ENCODE measurements at places on chromosomes 3 and 15.
A peak's percentile ranks its signal among the peaks of the same experiment; 100 is the strongest.

DNA sequence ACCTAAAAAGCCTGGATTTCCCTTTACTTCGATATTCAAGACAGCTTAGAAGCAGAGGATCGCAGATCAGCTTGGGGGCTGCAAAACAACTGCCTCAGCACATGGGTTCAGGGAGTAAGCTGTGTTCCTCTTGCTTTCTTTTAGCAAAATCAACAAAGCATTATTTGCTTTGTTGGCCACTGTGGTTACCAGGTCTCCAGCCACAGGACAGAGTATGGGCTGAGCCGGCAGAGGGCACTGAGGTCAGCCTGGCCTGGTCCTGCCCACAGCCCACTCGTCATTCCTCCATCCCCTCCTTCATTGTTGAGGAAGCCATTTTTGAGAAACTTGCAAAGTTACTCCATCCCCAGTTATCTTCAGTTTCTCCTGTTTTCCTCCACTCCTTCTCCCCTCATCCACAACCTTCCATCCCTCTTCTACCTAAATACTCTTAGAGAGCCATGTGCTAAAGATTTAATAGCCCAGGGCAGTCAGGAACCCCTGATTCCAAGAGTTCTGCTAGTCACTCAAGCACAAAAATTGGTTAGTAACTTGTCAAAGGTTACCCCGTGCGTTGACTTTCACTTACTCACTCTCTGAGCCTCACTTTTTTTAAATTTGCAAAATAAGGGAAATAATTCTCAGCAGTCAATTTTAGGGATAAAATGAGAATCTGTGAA, 60.0 kb upstream of the HES1 start:
- no peak for DNase-seq

DNA sequence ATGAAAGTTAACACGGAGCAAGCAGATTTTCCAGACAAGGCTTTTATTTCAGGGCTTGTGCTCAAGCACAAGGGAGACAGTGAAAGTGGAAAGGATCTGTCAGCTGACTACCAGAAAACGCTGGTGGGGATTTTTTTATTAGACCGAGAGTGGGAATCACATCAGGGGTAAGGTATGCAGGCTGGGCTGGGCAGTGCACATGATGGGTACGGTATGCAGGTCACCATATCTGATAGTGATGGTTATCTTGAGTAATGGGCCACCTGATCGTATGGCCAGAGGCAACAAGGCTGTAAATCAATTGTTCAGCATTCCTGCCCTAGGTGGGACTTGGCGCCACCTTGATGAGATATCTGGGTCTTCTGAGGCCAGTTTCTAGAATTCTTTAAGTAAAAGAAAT, 36.9 kb upstream of the PIAS1 start:
- DNase-seq: no peak

DNA sequence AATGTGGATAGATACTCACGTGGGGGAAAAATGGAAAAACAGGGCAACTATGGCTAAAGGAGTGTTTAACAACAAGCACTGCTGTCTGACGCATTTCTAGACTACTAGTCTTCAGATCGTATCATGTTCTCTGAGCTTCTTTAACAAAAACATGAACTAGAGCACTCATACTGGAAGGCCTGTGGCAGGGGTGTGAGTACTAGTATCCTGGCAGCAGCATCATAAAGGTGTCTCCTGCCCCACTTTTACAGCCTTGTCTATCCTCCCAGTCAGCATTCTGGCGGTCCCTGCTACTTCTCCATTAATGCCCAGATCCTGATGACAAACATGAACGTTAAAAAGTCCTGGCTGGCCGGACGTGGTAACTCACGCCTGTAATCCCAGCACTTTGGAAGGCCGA, 4.0 kb downstream of the FMN1 start:
- DNase-seq: no peak

GRCh38 chr3:123385499-123385898, 63.4 kb downstream of the ADCY5 start:
- no peak for DNase-seq

DNA sequence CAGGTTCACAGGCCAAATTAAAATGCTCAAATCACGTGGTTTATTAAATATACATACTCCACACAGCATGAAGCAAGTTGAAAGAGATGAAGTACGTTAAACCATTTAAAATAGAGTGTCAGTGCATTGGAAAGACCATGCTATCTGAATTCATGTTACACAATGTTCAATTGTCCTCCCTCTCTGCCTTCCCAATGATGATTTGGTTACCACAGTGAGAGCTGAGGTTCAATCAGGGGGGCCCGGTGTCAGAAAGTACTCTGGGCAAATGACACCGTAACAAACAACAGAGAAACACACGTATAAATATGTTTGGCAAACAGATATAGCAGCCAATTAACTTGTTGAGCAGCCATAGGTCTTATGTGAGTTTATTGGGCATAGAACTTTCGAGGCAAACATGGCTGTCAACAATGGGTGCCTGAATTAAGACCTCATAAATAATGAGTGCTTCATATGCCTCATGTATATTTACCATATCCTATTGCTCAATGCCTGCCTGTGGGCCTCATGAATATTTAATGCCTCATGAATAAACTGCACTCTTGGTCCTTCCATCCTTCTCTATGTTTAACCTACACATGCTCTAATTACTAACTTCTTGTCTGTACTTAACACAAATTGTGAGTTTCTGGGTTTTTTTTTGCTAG, 641.5 kb downstream of the PLOD2 start:
- DNase-seq: no peak

DNA sequence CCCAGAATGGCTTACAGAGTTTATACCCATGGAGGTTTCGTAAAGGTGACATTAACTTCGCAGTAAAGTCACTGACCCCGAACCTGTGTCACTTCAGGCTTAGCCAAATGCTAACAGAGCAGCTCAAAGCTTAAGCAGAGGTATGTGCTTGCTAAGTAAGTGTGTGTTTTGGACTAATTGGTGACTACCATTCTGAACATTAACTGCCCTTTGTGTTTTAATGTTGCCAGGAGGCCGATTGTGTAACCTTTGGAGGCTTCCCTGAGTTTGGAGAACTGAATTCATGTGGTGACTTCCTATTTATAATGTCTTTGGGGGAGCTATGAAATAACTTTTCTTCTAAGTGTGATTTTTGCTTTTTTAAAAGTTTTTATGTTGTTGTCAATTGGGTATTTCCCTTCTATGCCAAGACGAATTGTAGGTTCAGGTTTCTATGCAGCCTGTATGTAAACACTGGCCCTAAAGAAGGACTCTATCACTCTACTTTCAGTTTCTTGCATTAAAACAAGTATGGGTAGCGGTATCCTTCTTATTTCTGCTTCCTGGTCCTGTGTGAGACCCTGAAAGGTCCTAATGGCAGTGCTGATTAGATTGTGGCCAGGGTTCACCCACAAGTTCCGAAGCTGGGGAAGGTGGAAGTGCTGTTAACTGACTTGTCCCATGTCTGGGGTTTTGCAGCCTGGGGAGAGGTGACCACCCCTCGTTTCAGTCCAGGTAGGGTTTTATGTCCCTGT, 86.3 kb downstream of the IGF1R start:
- DNase-seq: no peak

GRCh38 chr15:53834214-53834613, 74.8 kb upstream of the WDR72 start:
- DNase-seq: no peak

DNA sequence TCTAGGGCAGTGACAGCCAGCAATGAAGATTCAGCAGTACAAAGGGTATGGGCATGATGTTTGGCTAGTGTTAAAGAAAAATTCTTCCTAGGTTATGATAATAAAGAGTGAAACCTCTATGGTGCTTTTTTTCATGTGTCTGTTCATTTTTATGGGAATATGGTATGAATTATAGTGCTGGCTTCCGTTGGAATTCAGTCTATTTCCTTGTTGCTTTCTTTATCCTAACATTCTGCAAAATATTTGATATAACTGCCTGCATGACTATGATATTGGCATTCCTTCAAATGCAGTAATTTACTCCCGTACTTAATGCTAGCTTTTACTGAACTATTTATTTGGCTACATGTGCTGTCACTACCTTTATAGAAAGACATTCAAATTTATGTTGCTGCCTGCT, 57.6 kb upstream of the ATP11B start:
- DNase-seq: no peak

DNA sequence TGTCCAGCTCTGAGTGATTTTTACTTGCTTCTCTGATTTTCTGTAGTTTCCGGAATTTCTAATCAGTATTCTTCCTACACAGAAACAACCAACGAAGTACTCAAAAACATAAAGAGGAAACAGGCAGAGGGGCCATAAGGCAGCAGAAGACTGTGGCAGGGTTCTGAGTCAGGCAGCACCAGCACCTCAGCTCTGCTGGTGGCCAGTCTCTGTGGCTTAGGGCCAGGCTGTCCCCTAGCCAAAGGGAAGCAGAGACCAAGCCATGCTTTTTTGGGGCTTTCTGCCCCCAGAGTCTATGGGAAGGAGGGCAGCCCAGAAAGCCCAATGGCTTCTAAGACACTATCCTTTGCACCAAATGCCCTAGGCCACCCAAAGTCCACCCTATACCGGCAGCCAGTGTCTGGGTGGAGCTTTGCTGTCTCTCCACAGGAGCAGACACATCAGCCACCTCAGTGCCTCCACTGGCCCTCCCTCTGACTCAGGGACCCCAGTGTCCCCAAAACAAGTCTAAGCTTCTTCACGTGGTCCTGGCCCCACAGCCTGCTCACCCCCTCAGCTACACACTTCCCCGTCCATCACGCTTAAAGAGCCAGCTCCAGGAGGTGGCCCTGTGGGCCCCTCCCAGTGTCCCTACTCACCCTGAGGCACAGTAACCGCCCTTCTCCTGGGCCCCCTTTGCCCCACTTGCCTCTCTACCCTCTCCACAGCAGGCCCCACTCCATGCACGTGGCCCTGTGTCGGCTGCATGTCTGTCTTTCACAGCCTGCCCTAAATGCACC, 46.2 kb downstream of the CCDC12 start:
- DNase-seq: no peak

DNA sequence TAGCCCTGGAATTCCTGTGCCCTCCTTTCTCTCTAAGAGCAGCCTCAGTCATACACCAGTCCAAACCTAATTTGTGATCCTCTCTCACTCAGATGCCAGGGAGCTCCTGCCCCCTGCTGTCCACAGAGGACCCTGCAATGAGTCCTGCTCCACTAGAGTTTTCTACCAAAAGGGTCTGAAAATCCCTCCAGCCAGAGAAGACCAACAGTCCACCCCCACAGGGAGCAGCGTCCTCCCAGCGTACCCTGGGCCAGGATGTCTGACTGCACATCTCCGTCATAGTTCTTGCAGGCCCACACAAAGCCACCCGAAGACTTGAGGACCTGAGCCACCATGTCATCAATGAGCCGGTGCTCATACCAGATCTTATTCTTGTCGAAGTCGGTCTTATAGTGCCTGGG, 15.4 kb downstream of the IDH2 start:
- no peak for DNase-seq

GRCh38 chr3:65706301-65706700, 332.4 kb downstream of the MAGI1 start:
- no peak for DNase-seq

- DNase-seq: no peak
These were observed 460.0 kb downstream of the PDCD6IP start for GRCh38 chr3:34258271-34258998.

DNA sequence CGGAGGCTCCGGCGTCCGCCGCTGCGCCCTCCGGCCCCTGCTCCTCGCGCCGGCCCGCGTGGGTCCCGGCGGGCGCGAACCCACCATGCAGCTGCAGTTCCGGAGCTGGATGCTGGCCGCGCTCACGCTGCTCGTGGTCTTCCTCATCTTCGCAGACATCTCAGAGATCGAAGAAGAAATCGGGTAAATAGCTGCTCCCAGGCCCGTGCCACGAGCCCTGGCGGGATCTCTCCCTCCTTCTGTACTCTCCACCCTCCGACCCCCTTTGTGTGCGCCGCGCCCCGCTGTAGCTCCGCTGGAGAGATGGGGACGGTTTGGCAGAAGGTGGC, 263 bp downstream of the ST8SIA2 start:
- no peak for DNase-seq

DNA sequence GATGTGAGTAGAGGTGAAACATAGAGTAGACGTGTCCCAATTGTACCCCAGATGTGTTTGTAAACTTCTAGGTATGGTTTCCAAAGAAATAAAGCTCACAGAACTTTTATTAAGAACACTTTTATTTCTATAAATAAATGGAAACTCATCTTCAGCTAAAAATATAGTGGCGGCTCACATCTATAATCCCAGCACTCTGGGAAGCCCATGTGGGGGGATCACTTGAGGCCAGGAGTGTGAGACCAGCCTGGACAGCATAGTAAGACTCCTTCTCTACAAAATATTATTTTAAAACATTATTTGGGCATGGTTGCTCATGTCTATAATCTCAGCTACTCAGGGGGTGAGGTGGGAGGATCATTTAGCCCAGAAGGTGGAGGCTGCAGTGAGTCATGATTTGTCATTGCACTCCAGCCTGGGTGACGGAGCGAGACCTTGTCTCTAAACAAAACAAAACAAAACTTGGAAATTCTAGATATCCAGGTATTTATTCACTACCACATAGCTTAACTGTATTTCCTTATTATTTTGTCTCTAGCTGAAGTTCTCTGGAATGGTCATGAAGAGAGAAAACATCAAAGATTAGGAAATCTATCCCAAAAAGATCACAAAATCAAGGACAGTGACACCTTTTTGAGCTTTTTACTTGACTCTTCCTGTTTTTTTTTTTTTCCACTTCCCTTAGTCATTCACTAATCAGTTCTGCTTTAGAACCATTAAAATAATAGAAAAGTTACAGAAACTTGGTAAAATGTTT, 258.1 kb downstream of the TIGIT start:
- peak; percentile 9 for DNase-seq

- DNase-seq: no peak
These were observed 14.5 kb downstream of the NEK10 start for GRCh38 chr3:27354588-27355203.

DNA sequence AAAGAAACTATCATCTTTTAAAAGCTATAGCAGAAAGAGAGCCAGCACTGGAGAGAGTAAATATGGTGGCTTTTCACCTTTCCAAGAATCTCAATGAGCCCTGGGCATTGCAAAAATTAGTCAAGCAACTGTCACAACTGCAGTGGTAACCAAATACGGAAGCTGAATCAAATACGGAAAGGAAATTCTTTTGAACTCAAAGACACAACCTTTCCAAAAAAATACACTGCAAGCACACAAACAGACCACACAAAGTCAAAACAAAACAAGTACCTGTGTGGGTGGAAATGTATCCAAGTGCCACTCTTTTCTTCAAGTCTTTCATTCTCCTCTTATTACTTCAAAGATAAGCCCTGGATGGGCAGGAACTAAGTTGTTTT, 17.6 kb downstream of the VGLL4 start:
- DNase-seq: no peak
